GOT3 (cell line): ENCODE measurements at places on chromosomes 7 and 10.

- no peak for DNase-seq
These were observed 21.4 kb upstream of the PRKAR1B start for GRCh38 chr7:748446-748845.

- DNase-seq = no peak
These were observed 137.0 kb downstream of the RAPGEF5 start for GRCh38 chr7:22219739-22220493.

GRCh38 chr10:4549139-4549653 is 276.8 kb upstream of the AKR1E2 start:
- no peak for DNase-seq

DNA sequence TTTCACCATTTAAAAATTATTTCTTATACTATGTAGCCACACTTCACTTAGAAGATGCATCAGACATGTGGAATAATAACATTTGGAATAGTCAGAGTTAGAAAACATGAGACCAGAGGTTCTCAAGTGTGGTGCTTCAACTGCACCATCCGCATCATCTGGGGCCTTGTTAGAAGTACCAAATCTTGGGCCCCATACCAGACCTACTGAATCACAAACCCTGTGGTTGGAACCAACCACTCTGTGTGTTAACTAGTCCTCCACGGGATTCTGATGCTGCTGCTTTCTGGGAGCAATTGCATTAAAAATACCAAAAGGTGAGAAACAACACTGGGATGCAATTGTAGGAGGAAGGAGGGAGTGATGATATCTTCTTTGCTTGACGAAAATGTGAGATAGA is 125.2 kb downstream of the GNAT3 start:
- no peak for DNase-seq

DNA sequence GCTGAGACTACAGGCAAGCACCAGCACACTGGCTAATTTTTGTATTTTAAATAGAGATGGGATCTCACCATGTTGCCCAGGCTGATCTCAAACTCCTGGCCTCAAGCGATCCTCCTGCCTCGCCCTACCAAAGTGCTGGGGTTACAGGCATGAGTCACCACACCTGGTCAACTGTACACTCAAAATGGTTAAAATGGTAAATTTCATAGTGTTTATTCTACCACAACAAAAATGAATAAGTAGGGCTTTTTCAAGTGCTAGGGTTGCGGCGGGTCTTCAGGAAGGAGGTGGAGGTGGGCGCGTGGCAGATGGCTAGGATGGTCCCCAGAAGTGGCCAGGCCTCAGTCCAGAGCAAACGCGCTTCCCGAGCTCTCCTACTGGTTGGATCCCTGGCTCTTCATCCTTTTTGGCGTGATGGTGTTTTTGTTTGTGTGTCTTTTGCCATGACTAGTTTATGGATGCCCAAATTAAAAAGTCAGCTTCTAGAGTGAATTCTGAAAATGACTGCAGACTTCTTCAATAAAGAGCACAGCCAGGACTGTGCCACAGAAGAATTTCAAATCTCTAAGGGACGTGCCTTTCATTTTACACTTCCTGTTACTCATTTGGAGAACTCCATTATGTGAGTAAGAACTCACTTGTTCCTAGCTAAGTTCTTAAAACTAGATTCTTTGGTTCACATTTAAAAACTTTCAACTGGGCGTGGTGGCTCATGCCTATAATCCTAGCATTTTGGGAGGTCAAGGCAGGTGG is 73.9 kb downstream of the TMEM130 start:
- DNase-seq = no peak

GRCh38 chr10:75772153-75772887 is 340.9 kb downstream of the LRMDA start:
- DNase-seq = no peak

DNA sequence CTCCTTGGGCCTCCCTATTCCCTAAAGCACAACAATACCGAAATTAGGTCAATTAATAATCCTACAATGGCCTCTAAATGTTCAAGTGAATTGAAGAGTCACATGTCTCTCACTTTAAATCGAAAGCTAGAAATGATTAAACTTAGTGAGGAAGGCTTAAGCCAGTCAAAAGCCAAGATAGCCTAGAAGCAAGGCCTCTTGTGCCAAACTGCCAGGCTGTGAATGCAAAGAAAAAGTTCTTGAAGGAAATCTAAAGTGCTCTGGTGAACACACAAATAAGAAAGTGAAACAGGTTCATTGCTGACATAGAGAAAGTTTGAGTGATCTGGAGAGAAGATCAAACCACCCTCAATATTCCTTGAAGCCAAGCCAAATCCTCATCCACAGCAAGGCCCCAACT is 57.2 kb downstream of the SLC29A4 start:
- no peak for DNase-seq
